Stimulated activated CD4-positive, alpha-beta T cell treated with anti-CD3 and anti-CD28 coated beads, Interleukin-15, amount 100 ng/mL, for 1 hour (primary cell): ENCODE measurements at places on chromosomes 6 and 20.

- DNase-seq = no peak
These were observed 316.5 kb downstream of the BTBD9 start for GRCh38 chr6:38323216-38323615.

GRCh38 chr20:18180815-18181214 lies 43.2 kb downstream of the KAT14 start:
- DNase-seq = no peak

DNA sequence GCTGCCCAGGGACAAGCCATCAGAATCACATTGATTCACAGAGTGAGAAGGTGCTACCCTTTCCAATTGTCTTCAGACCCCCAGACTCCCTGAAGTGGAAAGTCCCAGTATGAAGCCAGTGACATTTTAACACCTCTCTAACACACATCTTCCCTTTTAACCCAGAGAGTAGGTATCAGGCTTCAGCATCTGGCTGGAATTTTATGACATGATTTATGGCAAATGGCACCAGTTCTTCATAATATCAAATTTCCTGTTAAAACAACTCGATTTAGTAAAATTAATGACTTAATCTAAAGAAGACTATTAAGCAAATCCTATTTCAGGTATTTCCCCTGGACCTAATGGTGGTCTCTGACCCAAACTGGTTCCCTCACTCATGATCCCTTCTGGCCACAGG lies 25.0 kb downstream of the KCNB1 start:
- no peak for DNase-seq

GRCh38 chr6:11288065-11288464 lies 55.6 kb upstream of the NEDD9 start:
- DNase-seq = no peak

DNA sequence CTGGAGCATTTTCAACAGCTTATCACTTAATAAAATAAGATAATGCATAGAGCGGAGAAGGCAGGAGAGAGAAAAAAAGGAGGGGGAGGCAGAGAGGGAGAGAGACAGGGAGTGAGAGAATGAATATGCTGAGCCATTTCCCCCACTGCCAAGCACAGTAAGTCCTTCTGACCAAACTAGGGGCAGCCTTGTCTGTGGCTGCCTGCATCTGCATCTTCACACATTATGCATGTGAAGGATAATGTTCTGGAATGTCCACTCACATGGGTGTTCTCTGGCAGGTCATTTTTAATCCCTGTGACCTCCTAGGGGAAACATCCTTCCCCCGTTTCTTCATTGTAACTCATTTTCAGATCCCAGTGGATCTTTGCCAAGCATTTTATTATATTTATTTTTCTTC lies 269.3 kb downstream of the FOXA2 start:
- DNase-seq = no peak

DNA sequence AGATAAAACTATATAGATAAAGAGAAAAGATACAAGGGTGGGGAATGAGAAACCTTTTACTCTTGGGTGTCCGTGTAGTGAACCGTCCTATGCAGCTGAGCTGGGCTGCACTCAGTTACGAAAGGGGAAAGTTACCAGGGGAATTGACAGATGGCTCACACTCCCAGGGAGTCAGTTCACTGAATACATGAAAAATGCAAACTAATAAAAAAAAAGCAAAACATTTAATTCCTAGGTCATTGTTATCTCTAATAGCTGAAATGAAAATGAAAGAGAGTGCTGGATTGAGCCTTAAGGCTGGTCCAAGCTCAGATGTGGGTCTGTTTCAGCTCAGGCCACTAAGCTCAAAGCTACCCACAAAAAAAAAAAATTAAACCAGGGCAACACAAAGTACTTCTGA lies 138.0 kb downstream of the THBS2 start:
- DNase-seq = no peak

- no peak for DNase-seq
These were observed 168.2 kb downstream of the SAMD5 start for GRCh38 chr6:147676495-147677199.

- no peak for DNase-seq
These were observed 12.5 kb upstream of the TREM1 start for GRCh38 chr6:41298785-41299502.

DNA sequence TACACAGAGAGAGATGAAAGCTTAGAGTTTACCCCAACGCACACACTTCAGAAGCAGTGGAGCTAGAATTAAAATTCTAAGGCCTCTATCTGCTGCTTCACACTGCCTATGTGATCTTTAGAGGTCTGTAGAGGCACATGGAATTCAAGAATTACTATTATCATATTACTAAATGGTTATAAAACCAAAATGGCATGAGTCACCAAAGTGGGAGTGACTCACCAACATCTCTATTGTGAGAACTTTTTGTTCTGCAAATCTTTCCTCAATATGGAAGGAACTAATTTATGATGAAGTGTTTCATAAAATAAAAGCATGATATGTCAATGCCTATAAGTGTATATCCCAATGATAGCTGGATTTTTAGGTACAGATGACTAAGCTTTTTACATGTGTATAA lies 28.5 kb upstream of the TMEM244 start:
- DNase-seq = no peak

DNA sequence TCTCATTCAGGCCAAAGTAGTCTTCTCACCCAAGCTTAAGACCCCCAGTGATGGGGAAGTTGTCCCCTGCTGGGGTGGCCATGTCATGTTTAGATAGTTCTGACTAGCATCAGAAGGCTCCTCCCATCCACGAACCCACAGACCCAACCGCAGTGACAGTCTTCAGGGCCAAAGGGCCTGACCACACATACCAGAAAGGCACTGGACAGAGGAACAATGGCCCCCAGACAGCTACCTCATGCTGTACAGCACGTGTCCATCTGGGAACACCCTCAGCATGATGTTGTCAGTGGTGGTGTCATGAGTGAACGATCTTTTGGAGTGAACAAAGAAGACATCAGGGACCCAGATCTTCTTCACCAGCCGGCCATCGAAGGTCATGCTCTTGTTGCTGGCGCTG lies 46.3 kb downstream of the GABRR2 start:
- no peak for DNase-seq

GRCh38 chr6:978937-979685 lies 286.2 kb upstream of the EXOC2 start:
- no peak for DNase-seq

DNA sequence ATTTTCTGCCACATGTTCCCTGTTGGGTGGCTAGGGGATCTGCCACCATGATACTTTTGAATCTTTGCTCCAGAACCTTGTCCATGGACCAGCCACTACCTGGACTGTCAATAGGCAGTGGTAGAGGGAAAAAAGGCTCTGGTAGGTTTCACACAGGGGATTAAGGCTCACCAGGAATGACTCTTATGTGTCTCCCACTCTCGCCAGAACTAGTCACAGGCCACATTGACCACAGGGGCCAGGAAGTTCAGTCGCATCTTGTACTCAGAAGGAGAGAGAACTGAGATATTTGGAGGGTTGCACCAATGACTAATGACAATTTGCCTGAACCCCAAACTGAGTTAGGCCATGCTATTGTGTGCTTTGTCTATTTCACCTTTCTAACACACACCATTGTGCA lies 23.6 kb upstream of the APCDD1L start:
- DNase-seq = no peak

- no peak for DNase-seq
These were observed 115.1 kb upstream of the PMEPA1 start for GRCh38 chr20:57824909-57825308.

GRCh38 chr6:125469915-125470314 lies 168.1 kb upstream of the HDDC2 start:
- no peak for DNase-seq

- no peak for DNase-seq
These were observed 12.0 kb downstream of the LRP11 start for GRCh38 chr6:149852180-149852579.
